ENCODE measurements at places on chromosomes 7 and 10.

DNA sequence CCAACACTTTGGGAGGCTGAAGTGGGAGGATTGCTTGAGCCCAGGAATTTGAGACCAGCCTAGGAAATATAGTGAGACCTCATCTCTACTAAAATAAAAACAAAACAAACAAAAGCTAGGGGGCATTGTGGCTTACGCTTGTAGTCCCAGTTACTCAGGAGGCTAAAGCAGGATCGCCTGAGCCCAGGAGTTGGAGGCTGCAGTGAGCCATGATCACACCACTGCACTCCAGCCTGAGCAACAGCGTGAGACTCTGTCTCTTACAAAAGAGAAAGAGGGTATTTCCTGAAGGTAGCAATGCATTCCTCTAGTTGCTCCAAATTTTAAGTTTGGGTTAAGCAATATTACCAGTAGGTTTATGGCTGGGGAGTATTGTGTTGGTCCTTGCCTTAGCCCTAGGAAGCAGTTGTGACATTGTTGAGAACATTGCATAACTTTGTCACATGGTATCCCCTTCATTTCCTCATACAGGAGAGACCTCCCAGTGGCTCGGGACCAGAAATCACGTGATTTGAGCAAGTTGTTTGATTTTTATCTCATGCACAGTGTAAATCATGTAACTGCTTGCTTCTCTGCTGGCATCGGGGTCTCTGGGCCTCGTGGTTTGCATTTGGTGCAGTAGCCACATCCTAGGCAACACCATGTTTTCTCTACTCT is 23.3 kb upstream of the SMARCD3 start:
- no peak for DNase-seq

GRCh38 chr7:49174396-49174795 is 250.0 kb downstream of the CDC14C start:
- DNase-seq = peak; percentile 11

DNA sequence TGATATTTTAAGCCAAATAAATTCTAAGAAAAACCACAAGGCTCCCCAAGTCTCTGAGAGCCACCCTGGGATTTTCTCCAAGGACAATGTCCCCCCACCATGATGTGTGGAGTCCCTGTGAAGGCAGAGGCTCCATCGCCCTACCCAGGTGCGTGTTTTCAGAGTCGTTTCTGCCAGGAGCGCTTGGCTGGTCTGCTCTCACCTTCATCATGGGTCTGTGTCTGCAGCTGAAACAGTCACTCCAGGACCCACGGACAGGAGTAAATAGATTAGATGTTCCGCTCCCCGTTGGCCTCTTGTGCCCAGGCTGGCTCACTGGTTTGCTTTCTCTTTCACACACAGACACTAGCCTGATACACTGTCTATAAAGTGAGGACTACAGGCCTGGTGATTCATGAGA is 217.5 kb downstream of the SFMBT2 start:
- no peak for DNase-seq

GRCh38 chr10:100739517-100740368 is 5.6 kb upstream of the PAX2 start:
- no peak for DNase-seq

- DNase-seq = no peak
These were observed 531.0 kb upstream of the GALNT17 start for GRCh38 chr7:70600993-70601392.

DNA sequence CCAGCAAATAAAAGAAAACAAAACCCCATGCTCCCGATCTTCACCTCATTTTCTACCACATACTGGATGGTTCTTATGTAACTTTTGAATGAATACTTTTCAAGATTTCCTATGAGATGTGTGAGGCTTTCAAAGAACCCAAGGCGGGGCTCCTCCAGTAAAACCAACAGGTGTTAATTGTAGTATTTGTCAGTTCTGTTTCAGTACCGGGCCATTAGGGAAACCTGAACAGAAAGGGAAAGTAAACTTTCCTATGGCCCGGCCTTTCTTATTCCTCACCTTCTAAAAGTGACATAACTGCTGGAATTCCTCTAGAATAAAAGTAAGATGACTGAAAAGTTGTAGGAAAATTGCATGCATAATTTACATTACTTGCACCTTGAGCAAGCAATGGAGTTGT is 672.9 kb downstream of the MAGI2 start:
- no peak for DNase-seq

- DNase-seq = no peak
These were observed 8.4 kb downstream of the TMEM140 start for GRCh38 chr7:135156290-135156689.

GRCh38 chr7:77699056-77699455 is 2.8 kb downstream of the RSBN1L start:
- DNase-seq = no peak

DNA sequence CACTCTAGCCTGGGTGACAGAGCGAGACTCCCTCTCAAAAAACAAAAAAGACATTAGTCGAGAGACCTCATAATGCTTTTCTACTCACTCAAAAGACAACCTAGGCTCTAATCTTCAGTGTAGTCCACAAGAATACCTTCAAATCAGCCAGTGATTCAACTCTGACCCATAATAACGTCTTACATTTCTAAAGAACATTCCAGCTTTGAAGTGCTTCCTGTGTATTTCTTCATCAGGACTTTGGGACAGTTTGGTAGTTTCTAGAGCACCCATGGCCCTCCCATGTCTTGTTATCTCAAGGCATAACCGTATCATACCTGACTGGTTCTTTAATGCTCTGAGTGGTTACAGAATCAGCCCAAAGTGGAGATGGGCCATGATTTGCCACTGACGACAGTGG is 221.3 kb downstream of the SKIDA1 start:
- no peak for DNase-seq

DNA sequence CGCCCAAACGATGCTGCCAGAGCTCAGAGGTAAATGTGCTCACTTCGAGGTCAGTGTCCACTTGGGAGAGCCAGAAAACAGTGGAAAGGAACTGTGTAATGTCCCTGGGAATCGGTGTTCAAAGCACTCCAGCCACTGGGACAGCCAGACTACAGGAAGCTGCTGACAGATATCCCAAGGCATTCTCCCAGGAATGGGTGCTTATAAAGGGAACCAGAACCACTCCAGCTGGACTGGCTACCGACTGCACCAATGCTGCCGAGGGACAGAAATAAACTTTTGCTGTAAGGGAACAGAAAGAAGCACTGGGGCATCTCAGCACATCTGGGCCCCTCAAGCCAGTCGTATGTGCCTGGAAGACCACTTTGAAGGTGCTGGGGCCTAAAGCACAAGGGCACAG is 76.7 kb downstream of the ATXN7L1 start:
- DNase-seq = no peak

All from HS-5 (cell line).